Spinal cord (tissue), 10 donors: ENCODE measurements at places on chromosomes 6 and 20. TPM values are rescaled to one million over a fixed set of nuclear protein-coding genes. Genes with fewer than 3 reads are reported as not detected.

DNA sequence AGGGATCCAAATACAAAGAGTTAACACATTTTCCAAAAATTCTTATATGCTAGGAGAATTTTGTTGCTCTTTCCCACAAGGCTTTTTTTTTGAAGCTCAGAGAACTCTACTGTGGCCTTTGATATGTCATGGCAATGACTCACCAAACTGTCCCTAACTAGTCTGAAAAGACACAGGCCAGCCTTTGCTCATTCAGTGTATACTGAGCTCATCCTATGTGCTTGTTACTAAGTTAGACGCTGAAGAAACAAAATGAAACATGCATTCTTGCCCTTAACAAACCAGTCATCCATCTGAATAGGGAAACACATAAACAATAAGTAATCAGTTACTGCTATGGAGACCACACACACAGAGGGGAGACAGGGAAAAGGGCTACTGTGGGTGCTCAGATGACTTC is 291.8 kb downstream of the FOXC1 start:
- DNase-seq, result no peak
- H3K36me3 ChIP-seq, result no peaks in the 10 kb centered on the region
- H3K4me1 ChIP-seq, result peaks cover 15% of the 10 kb centered on the region
- no peaks in the 10 kb centered on the region for H3K27me3 ChIP-seq
- no peak overlapping the region for H3K4me3 ChIP-seq
- H3K27ac ChIP-seq, result no peak overlapping the region

GRCh38 chr6:32969685-32970412 is 1.5 kb downstream of the BRD2 start:
- DNase-seq, result peak; percentile 64
- peak overlapping the region; percentile 100 for H3K27ac ChIP-seq
- H3K4me1 ChIP-seq, result peaks cover 23% of the 10 kb centered on the region
- H3K4me3 ChIP-seq, result peak overlapping the region; percentile 93
- no peaks in the 10 kb centered on the region for H3K27me3 ChIP-seq

GRCh38 chr6:159110013-159110412 is 59.2 kb upstream of the FNDC1 start:
- no peak overlapping the region for H3K27ac ChIP-seq
- no peak for DNase-seq
- H3K4me3 ChIP-seq, result no peak overlapping the region
- no peaks in the 10 kb centered on the region for H3K36me3 ChIP-seq

DNA sequence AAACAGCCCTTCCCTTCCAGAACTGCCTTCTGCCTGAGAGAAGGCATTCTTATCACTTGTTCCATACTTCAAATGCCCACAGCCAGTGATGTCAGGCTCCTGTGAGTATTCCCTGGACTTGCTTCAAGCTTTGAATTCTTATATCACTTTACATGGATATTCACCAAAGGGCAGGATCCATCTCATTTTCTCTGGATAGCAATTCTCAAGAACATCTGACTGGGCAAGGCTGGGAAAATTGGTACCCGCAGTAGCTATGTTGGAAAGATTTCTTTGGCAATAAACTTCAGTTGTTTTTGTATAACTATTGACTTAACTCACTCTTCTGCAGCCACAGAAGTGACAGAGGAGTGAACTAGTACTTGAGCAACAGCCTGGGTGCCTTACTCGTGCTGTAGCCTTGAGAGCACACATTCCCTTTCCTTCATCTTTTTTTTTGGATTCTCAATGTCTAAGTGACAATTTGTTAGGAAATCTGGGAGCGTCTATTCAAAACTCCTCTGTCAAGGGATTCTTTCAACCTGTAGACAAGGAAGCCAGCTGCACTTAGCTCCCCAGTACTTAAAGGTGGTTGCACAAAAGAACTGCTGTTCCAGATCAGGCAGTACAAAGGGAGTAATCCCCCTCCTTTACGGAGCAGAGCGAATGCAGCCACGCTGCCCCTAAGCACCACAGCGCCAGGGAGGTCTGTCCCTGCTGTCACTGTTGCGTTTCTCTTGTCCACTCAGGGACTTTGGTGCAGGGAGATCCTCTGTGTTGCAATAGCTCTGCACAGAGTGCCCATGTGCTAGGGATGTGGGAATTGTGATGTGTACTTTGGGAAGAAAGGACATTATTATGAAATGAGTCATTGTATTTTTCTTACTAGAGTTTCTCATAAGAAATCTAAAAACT is 69.6 kb downstream of the JAG1 start:
- peaks cover 3% of the 10 kb centered on the region for H3K4me1 ChIP-seq
- no peak for DNase-seq
- no peaks in the 10 kb centered on the region for H3K27me3 ChIP-seq
- H3K36me3 ChIP-seq, result no peaks in the 10 kb centered on the region
- H3K27ac ChIP-seq, result no peak overlapping the region

GRCh38 chr6:117137711-117138110 is 127.6 kb upstream of the VGLL2 start:
- no peak overlapping the region for H3K27ac ChIP-seq
- no peaks in the 10 kb centered on the region for H3K36me3 ChIP-seq
- no peaks in the 10 kb centered on the region for H3K27me3 ChIP-seq
- DNase-seq, result no peak
- H3K4me1 ChIP-seq, result no peaks in the 10 kb centered on the region
- no peak overlapping the region for H3K4me3 ChIP-seq

- no peak overlapping the region for H3K4me3 ChIP-seq
- no peak overlapping the region for H3K27ac ChIP-seq
These were observed 22.6 kb downstream of the SNX9 start for GRCh38 chr6:157845493-157846259.

DNA sequence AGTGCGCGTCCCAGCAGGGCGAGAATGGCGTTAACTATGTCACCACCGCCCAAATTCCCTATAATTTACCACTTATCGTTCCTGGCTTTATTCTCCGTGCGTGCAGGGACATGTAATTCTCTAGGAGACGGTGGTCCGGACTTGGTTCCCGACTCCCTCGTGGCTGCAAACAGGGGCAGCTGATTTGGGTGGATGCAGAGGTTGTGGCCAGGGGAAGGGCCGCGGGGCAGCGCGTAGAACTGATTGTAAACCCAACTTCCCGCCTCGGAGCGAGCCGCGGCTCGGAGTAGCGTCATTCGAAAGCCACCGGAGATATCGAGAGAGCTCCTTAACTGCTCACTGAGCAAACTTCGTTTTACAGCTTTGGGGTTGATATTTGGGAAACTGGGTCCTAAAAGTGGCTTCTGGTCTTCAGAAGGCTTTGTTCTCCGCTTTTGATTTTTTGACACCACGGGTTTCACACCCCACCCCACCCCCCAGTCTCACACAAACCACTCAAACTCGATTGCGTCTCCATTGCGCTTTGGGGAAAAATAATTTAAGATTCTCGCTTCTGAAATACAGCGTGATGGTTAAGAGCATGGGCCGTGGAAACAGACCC is 17.5 kb upstream of the ZSCAN9 start:
- peaks cover 77% of the 10 kb centered on the region for H3K27me3 ChIP-seq
- H3K36me3 ChIP-seq, result no peaks in the 10 kb centered on the region
- H3K27ac ChIP-seq, result no peak overlapping the region
- H3K4me1 ChIP-seq, result peaks cover 20% of the 10 kb centered on the region

Gene RNF182
- total RNA-seq, result 11.6 TPM

Gene PRND
- total RNA-seq, result 27.0 TPM

Gene SYCP2
- 2.4 TPM for total RNA-seq
